Stimulated activated CD4-positive, alpha-beta T cell treated with anti-CD3 and anti-CD28 coated beads, Interleukin-15, amount 100 ng/mL, for 24 hours (primary cell): ENCODE measurements at places on chromosomes 11 and 22.

- no peak for DNase-seq
Measured at GRCh38 chr11:129975543-129975942, 27.1 kb downstream of the PRDM10 start.

GRCh38 chr11:82683029-82683428, 50.6 kb downstream of the FAM181B start:
- DNase-seq, result no peak

DNA sequence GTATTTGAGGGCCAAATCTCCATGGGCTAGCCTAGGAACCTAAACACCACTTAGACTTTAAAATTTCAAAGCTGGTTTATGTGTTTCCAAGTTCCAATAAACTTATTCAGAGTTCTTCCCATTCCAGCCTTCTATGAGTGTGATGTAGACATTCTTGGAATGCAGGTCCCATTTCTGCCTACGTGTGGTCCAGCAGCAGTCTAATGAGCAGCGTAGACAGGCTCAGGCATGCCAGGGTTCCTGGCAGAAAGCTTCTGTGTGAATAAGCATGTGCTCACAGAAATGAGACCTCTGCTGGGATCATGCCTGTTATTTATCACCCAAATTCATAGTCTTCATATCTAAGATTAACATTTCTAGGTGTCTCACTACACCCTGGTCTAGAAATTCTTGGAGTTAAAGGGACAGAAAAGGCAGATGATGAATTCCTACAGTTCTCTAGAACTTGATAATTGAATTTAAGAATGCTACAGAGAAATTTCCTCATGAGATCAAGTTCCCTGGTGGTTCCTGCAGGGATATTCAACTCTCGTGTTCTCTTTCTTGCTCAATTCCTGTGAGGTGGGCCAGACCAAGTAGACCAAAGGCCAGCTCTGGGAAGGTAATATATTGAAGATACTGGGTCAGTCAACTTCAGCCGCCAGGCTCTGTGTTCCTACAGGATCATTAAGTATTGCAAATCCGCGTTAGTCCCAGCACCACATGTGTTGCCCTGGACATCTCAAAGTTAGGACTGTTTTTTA, 17.6 kb downstream of the RNF185 start:
- DNase-seq, result no peak

DNA sequence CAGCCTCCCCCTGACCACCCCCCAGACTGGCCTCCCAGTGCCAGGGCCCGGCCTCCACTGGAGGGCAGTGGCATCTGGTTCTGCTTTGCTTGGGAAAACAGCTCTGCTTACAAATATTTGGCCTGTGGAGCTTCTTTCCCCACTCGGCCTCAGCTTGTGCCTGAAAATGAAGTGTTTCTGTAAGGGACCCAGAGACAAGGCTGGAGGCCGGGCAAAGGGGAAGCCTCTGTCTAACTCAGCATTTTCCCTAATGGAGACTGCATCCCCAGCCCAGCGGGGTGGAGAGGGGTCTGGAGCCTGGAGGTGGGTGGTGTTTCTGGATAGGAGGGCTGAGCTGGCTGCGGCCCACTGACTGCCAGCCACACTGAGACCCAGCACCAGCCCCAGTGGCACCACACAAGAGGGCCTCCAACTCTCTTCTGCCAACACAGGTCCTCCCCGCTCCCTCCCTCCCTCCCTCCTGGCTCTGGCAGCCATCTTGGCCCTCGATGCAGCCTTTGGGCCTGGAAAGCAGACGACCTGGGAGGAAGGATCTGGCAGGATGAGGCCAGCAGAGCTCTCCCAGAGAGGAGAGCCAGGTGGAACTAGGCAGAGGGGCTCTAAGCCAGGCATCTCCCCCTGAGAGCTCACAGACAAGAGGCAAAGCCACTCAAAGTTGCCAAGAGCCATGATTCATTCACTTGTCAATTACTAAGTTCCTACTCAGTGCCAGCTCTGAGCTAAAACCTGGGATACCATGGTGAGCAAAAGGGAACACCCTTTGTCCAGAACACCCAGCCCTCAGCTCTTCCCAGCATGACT, 77.1 kb upstream of the CD82 start:
- no peak for DNase-seq

DNA sequence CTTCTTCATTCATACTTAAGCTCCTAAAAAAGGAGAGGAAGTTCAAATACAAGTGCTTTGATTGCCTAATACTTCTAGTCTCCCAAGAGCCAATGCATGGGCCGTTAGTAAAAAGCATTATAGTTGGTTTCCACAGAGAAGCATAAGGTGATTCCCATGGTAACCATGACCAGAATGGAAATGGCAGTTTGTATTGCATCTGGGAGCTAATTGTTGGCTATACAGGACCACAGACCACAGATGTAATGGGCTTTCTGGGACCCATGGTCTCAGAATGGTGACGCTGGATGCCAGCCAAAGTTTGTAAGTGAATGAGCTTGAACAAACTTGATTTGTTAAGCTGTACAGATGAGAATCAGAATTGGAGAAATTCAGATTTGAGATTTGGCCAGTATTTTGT, 333.9 kb upstream of the C11orf87 start:
- DNase-seq, result no peak

DNA sequence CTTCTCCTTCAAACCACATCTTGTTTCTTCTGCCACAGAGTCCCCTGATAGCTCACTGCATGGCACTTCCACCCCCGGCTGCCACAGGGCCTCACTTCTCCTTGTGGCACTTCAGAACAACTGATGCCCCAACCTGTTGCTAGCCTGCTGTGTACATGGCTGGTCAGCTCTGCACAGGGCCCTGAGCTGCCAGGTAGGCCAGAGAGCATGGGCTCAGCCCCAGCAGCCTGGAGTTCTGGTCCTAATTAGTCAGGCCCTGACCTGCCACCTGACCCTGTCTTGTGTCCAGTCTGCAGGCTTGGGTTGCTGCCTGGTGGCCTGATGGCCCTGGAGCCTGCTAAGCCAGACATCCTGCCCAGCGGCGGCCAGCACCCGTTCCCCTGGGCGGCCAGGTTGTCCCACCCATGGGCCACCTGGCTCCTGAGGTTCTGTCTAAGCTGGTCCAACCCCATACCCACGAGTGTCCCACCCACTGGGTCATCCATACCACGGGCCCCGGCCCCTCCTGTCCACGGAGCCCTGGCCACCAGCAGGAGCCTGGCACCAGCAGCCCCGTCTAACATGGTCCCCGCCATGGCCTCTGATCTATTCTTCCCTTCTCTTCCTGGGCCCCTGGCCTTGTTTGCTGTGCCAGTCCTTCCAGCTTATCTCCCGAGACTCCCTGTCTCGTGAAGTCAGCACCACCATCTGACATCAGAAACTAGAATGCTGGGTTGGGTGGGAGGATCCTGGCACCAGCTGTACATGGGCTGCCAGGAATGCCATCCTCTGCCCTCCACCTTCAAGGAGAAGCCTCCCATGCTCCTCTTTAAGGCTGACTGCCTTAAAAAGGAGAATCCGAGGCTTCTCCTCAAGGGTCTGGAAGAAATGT, 3.1 kb upstream of the CERK start:
- no peak for DNase-seq

- DNase-seq, result no peak
Measured at GRCh38 chr22:50672471-50673230, at the start of gene SHANK3. SHANK3 (plus strand) TSS chr22:50672823.

GRCh38 chr11:131776211-131776610, 405.8 kb downstream of the NTM start:
- no peak for DNase-seq

DNA sequence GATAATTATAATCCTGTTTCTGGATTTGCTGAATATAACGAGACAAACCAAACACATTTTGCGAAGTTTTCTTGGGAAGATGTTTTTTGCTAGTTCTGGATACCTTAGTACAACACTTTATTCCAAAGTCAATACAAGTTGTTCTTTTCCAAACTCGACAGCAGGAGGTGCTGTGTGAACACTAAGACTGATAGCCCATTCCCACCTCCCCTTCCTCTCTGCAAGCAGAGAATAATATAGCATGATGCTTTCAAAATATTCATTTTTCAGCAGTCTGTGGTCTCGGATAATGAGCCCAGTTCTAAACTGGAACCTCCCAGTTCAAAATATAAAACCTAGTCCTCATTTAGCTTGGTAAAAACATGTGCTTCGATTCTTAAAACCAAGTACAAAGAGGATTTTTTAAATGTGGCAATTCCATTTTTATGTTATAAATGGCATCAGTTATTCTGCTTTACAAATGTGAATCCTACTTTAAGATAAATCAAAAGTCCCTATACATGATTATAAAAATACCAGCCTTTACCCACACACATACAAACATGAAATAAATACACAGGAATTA, 129.1 kb downstream of the DCDC1 start:
- DNase-seq, result peak; percentile 20

- DNase-seq, result no peak
Measured at GRCh38 chr11:134372536-134372935, 39.5 kb downstream of the B3GAT1 start.

DNA sequence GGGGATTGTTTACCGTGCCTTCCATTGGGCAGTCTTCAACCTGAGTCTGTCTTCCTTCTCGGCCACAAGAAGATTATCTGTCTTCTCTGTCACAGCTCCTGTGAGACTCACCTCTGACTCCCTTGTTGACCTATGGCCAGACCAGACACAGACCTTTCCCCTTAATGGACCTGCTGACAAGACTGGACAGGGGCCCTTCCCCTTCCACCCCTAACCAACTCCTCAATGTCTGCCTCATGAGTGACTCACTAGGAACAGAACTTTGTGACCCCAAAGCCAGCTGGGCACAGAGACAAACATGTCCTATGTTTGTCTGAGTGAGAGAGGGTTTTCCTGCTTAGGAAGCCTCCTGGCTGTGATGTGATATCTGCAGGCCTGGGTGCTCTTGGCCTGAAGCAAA, 405.0 kb downstream of the BRD1 start:
- DNase-seq, result no peak

DNA sequence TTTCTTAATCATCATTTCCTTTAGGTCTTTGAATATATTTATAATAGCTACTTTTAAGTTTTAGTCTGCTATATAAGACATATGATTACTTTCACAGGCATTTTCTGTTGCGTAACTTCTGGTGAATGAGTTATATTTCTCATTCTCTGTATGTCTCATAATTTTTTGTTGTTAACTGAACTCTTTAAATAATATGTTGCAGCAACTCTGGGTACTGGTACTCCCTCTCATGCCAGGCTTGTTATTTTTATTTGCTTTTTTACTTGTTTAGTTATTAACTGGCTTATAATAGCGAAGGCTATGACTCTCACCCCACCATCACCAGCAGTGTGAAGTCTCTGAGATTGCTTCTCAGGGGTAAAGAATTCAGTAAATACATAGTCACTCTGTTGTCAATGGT, 524.2 kb upstream of the CHORDC1 start:
- DNase-seq, result no peak

- no peak for DNase-seq
Measured at GRCh38 chr11:12502046-12502445, 124.7 kb downstream of the PARVA start.

DNA sequence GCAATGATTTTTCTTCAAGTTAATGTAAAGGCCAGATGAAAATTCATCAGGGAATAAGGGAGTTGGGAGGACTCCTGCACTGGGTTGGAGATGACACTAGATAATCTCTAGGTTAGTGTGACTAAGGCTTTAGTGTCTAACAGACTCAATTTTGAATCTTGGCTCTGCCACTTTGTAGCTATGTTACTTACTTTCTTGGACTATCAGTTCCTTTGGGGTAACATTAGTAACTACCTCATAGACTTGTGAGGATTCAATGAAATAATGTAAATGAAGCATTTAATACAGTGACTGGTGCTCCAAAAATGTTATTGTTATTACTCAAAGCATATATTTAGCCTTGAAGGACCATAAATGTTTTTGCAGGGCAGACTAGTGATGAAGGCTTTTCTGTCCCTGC, 9.6 kb upstream of the CCDC89 start:
- no peak for DNase-seq

- DNase-seq, result peak; percentile 12
Measured at GRCh38 chr11:17770048-17770652, 35.6 kb downstream of the KCNC1 start.

DNA sequence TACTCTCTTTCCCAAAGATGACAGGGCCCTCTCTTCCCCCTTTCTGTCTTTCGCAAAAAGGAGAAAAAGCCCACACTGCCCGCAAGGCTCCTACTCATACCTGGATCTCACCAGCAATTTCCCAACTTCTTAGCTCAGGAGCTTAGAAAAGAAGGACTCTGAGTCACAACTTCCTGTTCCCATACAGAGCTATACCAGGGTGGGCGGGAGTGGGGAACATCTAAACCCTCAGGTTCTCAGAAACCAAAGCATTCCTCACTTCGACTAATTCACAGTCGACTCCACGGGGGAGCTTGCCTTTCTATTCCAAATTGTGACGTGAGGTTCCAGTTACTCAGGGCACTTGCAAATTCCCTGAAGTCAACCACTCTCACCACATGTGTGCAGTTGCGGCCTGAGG, 61.9 kb downstream of the MTNR1B start:
- peak; percentile 5 for DNase-seq

DNA sequence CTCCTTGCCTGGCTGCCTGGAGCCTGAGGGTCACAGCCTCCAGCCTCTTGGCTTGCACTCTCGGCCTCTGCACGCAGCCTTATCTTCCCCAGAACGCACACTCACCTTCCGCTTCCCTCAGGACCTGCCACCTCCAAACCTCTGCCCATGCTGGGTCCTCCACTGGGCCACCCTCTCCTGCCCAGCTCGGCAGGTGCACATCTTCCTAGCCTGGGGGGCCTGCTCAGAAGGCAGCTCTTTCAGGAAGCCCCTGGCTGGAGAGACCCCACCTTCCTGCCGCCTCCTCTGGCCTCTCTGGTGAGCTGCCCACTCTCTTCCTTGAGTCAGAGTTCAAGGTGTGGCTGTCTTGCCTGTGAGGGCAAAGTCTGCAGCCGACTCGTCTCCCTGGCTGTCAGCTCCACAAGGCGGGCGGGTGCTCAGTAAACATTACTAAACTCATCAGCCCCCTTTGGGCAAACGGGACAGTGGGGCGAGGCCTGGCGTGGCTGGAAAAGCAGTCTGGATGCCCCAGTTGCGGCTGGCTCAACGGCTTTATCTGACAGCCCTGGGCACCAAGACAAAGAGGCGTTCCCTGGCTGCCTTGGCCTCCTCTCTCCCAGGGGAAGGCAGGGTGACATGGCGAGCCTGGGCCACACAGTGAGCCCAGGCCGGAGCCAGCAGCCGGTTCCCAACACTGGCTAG, 1.7 kb upstream of the LINC01488 start:
- DNase-seq, result no peak

- no peak for DNase-seq
Measured at GRCh38 chr22:27331526-27332281, 469.9 kb downstream of the MN1 start.

- no peak for DNase-seq
Measured at GRCh38 chr11:61693922-61694601, 13.9 kb downstream of the DAGLA start.

- DNase-seq, result no peak
Measured at GRCh38 chr11:72720784-72721183, 31.4 kb downstream of the ARAP1 start.

DNA sequence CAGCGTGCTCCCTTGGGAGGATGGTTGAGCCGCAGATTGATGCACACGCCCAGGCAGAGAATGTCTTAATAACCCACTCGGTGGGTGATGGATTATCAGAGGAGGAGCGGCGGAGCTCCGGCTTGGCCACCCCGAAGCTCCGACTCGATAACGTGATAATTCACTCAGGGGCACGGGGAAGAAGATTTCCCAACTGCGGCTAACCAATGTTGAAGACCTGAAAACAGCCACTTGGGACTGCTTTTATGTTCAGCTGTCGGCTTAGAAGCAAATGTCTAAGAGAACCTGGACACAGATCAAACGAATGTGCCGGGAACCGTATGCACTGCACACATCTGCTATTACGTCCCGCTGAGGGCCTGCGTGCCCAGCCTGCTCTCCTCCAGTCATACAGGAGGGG, 206.8 kb upstream of the CADM1 start:
- no peak for DNase-seq

GRCh38 chr11:70026726-70027125, 51.4 kb upstream of the ANO1 start:
- no peak for DNase-seq

- no peak for DNase-seq
Measured at GRCh38 chr11:117437041-117437790, 109.6 kb downstream of the CEP164 start.
